ENCODE measurements at places on chromosomes 6 and 20.
A peak's percentile ranks its signal among the peaks of the same experiment; 100 is the strongest.

- DNase-seq, result no peak
Observed at GRCh38 chr6:142463988-142464387, 162.2 kb downstream of the ADGRG6 start.

- DNase-seq, result no peak
Observed at GRCh38 chr6:5389086-5389745, 127.9 kb downstream of the FARS2 start.

DNA sequence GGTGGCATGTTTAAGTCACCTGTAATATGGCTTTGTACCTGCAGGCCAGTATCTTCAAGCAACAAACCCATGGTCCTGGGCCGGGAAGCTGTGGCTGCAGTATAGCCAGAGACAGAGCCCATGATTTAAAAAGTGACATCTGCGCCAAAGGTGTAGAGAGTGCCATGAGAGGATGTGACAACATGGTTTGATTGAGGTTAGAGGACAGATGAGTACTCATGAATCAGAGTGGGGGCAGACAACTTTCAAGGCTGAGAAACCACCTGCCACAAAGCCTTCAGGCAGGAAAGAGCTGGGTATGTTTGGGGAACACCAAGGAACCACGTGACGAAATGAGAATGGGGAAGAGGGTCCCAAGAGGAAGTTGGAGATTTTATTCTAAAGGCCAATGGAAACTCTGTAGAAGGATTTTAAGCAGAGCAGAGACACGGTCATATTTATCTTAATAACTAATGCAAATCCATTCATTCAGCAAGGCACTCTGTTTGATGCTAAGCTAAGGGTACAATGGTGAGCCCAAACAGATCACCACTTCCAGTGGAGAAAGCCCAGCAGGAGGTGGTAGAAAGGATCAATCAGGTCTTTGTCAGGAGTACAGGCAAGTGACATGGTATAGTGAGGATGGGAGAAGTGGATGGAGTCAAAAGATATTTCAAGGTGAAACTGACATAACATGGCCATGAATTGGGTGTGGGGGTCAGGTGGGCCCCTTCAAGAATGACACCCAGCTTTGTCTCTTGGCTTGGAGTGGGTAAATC, 3.4 kb upstream of the MICAL1 start:
- peak; percentile 69 for DNase-seq

GRCh38 chr6:36752886-36753506, 55.4 kb downstream of the RAB44 start:
- no peak for DNase-seq

DNA sequence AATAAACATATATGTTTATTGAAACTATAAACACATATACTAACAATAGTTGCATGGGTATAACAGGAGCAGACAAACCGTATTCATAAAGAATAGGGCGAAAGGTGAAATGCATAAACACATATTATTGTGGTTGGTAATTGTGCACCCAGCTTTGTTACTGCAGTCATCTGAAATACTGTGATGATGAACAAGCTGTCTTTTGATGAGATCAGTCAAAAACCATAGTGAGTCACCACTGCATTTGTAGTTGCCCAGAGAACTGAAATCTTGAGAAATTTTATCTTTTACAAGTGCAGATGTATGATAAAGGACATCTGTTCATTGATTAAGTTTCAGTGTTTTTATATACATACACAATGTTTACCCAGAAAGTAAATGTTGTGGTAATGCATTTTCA, 133.7 kb downstream of the MYO6 start:
- DNase-seq, result no peak

GRCh38 chr20:25508083-25508770, 77.1 kb downstream of the NINL start:
- DNase-seq, result no peak

DNA sequence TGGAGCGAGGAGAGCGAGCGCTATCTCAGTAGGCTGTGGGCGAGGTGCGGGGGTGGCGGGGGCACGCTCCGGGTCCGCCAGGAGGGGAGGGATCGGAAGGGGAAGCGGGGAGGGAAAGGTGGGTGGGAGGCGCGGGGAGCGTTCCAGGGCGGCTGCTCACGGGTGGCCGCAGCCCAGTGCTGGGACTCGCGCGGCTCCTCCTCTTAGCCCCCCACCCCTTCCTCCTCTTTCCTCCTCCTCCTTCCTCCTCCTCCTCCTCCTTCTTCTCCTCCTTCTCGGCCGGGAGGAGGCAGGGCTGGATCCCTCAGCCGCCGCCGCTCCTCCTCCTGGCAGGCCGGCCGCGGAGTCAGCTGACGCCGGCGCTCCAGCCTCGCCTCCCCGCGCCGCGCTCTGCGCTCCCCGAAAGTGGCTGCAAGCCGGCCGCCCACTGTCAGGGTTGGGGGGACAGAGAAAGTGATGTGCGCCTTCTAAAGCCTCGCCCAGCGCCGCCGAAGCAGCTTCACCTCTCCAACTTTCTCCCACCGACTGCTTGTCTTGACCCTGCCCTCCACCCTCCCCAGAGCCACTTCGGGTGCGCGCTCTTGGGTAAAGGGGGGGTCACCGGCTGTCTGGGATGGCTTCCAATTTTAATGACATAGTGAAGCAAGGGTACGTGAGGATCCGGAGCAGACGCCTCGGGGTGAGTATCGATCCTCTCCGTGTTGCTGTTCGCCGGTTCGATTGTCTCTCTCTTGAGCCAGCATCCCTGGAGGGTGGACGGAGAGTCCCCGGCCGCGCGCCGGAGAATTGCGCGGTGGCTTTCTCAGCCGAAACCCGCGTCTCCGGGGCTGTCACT, at the start of gene DOK5:
Gene DOK5 (plus strand): TSS at position 260 of the 835 bp plus-strand sequence. CDS start 354 bp downstream, at position 614.
- DNase-seq, result no peak

DNA sequence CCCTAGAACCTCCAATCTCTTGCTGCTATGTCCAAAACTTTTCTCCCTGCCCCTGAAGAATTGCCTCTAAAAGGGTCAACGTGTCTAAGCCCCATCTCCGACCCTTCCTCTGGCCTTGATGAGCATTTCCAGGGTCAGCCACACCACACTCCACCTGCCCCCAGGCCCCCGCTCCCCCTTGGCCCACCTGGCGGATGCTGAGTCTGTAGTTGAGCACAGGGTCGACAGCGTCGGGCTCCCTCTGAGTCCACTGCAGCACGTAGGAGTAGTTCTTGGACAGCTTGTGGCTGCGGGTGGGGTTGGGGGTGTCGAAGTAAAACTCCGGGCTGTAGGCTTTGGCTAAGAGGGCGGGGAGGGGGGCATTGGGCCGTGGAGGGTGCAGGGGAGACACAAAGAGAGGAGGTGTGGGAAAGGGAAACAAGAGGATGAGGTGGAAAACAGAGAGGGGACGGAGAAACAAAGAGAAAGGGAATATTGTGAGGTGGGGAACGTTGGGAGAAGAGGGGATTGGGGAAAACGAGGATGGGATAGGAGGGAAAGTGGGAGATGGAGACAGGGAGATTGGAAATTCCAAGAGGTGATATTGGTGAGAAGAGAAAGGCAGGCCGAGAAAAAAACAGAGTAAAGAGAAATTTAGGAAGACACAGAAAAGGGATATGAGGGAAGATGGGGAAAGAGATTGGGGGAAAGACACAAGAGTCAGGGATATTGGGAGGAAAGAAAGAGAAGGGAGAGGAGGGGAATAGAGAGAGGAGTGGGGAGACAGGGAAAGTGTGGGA, 50.5 kb downstream of the MDGA1 start:
- no peak for DNase-seq

DNA sequence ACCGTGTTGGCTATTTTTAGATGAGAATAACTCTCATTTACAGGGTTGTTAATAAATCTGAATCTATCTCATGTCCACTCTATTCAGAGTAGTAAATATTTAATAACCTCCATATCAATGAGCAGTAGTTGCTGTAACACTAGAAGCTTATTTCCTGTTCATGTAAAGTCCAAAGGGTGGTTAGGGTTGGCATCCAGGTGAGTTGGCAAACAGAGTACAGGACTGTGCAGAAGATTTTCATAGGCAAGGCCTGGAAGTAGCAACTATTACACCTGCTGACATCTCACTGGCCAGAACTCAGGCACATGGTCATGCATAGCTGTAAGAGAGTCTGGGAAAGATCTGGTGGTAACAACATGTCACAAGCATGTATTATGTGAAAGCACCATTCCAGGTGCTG, 147.5 kb downstream of the PHF3 start:
- no peak for DNase-seq

- no peak for DNase-seq
Observed at GRCh38 chr20:38871560-38871953, 54.7 kb upstream of the FAM83D start.
